ENCODE measurements at places on chromosomes 7 and 10.

- peak; percentile 80 for DNase-seq
These were observed 20.9 kb downstream of the RGS10 start for GRCh38 chr10:119521443-119522204.

GRCh38 chr7:73866446-73866767 is 5.4 kb downstream of the TMEM270 start:
- DNase-seq: no peak

DNA sequence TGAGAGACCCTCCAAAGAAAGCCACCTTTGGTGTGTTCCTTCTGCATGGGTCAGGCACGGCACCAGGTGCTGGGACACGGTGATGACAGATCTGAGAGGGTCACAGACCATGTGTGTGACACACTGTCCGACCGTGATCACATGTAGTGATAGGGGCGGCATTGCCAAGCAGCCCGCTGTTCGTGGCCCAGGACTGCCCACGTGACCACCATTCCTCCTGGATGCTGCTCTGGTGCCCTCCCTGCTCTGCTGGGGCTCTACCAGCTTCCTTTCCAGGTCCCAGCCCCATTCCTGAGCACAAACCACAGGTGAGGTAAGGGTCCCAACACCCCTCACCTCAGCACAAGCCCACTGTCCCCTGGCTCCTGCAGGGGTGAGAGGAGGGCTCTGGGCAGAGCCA is 10.1 kb upstream of the SLC18A3 start:
- DNase-seq: no peak

DNA sequence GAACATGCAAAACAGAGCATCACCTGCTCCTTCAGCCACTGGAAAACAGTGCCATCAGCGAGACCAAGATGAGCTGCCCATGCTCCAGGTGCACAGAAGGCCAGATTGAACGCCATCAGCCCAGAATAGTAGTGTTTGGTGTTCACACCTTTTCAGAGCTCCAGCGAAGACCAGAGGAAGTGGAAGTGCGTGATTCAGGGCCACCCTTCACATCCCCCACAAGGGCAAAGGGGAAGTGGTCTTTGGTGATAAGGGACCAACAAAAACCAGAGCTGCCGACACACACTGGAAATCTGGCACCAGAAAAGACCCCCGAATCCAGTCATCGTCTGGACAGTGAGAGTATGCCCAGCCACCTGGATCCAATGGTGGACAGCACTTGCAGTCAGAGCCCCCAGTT is 29.5 kb upstream of the TMEM72 start:
- no peak for DNase-seq

DNA sequence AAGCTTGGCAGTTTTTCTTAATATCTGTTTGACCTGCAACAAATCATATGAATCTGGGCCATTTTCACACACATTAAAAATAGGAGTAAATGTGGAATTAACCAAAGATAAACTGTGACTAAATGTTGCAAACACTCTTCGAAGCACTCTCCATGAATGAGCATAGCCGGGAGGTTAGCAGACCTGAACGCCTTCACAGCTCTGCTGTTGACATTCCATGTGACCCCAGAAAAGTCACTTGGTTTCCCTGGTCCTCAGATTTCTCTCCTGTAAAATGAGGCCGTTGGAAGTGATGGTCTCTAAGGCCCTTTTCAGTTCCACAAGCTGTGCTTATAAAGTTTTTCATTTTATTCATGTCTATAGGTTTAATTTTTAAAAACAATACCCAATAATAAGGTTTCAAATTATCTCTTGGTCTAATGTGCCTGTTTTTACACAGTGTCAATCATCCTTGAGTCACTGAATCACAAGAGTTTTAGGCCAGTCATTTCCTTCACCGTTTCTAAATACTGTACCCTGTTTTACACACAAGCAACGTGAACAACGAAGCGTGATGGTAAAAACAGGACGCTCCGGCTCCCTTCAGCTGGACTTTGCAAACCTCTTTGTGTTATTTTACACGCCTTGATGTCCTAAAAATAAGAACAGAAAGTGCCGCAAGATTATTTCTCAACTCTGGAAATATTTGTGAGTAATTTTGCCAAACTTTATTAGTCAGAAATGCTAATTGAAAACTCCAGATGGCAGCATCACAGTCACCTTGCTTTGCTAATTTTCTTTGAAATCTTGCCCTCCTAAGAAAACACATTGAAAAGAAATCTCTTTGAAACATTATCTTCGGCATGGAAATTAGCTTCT is 38.6 kb upstream of the MET start:
- peak; percentile 55 for DNase-seq

GRCh38 chr7:18345641-18346234 is 149.8 kb upstream of the HDAC9 start:
- peak; percentile 59 for DNase-seq

GRCh38 chr7:135714534-135715009 is 13.4 kb downstream of the SLC13A4 start:
- DNase-seq: peak; percentile 98

GRCh38 chr10:101453318-101453717 is 99.4 kb downstream of the BTRC start:
- no peak for DNase-seq

GRCh38 chr7:49703337-49703736 is 70.1 kb upstream of the VWC2 start:
- no peak for DNase-seq

GRCh38 chr10:124152139-124153022 is 59.0 kb upstream of the CHST15 start:
- peak; percentile 91 for DNase-seq

- DNase-seq: no peak
These were observed 171.3 kb downstream of the DNAJC1 start for GRCh38 chr10:21831986-21832820.

DNA sequence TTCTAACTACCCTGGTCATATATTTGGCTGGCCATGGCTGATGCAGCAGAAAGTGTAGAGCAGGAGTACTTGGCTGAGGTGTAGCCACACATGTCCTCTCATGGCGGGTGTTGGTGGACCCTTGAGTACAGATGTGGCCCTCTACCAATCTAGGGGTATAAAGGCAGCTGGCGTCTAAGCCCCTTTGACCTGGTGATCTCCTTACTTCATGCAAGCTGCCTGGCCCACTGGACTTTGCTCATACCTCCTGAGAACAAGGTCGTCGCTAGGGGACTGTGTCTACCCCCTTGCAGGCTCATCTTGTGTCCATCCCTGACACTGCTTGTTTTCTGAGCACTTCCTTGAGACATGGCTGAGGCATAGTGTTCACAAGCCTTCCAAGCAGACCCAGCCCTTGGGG is 287.8 kb downstream of the RPS24 start:
- no peak for DNase-seq

DNA sequence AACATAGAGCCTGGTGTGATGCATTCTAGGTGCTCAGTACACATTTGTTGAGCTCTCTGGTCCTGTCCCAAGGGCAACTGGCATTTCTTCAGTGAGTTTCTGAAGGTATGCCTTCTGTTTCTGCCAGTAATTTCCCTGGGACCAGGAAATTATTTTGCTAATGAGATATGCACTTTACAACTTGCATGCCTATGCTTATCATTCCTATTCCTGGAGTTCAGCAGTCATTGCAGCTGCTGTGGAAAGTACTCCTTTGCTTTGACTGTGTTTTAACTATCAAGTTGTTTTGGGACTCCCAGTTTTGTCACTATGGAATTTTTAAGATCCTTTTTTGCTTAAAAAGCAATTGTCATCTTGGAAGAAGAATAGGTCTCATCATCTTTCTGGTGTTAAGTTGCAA is 283.0 kb downstream of the BBS9 start:
- no peak for DNase-seq

DNA sequence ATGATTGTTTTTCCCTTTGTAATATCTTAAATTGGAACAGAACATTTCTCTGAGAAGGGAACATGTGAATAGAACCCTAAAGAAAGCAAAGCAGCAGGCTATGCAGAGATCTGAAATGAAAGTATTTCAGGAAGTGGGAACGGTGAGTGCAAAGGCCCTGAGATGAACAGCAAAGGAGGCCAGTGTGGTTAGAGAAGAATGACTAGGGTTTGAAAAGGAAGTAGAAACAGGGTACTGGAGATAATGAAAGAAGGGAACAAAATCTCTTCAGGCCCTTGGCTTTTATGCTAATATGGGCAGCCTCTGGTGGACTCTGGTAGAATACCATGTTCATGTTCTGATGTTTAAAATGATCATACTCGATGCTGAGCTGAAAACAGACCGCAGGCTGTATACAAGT is 22.2 kb downstream of the ARHGAP21 start:
- peak; percentile 39 for DNase-seq

- DNase-seq: no peak
These were observed 35.1 kb upstream of the EXOC4 start for GRCh38 chr7:133217773-133218172.

DNA sequence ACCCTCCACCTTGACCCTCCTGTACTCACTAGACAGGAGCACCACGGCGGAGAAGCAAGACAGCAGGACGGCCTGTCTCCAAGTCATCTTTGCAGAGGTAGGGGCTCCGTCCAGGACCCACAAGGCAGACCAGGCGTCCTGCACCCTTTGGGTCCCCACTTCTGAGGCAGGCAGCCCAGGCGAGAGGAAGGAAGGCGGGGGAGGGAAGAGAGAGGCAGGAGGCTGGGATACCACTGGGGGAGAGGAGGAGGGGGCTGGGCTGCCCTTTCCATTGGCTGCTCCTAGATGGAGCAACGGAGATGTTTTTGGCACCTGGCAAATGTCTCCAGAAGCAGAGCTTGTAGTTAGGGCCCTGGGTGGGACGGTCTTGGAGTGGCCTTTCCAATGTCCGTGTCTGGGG is at the start of gene UCMA:
Gene UCMA, minus strand, starts transcription at position 203 of the 400 bp plus-strand sequence. Its CDS starts 116 bp downstream, at position 87.
- no peak for DNase-seq

DNA sequence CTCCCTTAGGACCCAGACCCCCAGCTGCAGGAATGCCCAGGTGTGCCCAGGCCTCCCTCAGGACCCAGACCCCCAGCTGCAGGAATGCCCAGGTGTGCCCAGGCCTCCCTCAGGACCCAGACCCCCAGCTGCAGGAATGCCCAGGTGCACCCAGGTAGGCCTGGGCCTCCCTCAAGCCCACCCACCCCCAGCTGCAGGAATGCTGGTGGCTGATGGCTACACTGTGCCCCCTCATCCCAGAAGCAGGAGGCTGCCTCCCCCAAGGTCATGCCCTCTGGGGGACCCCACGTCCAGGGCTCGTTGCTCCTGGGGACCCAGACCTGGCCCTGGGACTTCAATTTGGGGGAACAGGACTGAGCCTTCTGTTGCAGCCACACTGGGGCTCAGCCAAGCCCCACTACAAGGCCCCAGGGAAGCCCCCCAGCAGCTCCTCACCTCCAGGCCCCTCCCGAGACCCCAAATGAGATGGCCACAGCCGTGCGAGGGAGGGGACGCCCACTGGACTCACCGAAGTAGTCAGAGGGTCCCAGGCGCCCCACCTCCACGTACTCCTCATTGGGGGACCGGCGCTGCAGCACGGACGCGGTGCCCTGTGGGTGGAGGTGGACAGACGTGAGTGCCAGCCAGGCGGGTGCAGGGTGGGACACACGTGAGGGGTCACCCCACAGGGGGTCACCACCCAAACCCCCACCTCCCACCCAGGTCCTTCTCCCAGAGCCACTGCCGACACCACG is 31.4 kb upstream of the PDGFA start:
- no peak for DNase-seq

GRCh38 chr7:84251277-84251781 is 56.7 kb upstream of the SEMA3A start:
- peak; percentile 72 for DNase-seq

- no peak for DNase-seq
These were observed 43.2 kb downstream of the ALDH18A1 start for GRCh38 chr10:95613330-95613729.

DNA sequence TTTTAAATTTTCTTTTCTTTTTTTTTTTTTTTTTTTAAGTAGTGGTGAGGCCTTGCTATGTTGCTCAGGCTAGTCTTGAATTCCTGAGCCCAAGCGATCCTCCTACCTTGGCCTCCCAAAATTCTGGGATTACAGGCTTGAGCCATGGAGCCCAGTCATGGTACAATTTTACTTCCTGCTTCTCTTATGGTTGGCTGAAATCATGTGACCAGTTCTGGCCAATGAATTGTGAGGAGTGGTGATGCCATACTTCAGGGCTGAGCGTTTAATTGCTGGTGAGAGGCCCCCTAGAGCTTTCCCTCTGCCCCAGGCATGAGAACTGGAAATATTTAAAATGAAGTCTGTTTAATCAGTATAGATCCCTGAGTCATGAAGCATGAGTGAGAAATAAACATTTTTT is 22.2 kb upstream of the BAIAP2L1 start:
- DNase-seq: peak; percentile 70

- peak; percentile 46 for DNase-seq
These were observed 210.4 kb downstream of the DGKI start for GRCh38 chr7:137636376-137636775.

- peak; percentile 13 for DNase-seq
These were observed 436.2 kb upstream of the IGFBP3 start for GRCh38 chr7:46357290-46357689.

All from RPMI7951 (cell line).